BE2C (cell line): ENCODE measurements at places on chromosomes 5 and 9.

DNA sequence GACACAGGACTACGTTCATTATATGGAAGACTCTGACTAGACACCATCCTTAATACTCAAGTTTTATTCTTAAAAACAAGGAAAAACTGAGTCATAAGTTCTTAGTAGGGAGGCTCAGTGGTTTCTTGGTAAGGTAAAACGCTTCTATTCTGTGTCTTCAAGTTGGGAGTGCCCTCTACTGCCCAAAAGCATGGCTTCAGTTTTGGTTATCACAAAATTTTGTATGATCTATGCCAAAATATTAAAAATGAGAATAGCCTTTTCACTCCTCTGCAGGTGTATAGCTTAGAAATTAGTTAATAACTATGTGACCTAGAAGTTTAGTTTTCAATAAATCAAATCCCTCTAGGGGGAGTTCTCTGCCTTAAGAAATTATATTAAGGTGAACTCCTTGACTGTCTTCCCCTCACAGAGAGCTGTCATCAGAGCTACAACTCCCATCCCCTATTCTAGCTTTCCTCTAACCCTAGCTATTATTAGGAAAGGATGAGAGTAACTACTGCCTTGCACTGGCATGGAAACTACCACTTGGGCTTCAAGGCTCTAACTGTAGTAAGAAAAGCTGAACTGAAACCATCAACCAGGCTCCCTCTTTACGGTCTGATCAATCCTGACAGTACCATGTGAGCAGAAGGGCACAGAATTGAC is 189.7 kb downstream of the GNAQ start:
- DNase-seq, result no peak

- no peak for DNase-seq
These were observed 660.3 kb downstream of the TLR4 start for GRCh38 chr9:118364266-118365106.

DNA sequence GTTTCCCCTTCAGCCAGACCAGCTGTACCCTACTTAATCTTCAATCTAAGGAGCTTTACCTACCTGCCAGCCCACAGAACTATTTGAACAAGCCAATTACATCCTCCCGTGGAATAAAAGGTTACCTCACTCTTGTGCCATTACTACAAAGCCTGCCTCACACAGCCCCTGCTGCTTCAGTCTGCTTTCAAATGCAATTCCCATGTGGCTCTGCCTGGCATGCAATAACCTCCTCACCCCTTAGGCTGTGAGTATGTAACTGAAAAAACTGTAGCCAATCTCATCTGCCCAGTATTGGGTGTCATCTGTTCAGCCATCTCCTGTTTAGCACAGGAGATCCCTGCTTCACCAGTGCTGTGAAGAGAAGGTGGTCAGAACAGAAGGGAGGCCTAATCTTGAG is 6.1 kb upstream of the GCNT1 start:
- no peak for DNase-seq

DNA sequence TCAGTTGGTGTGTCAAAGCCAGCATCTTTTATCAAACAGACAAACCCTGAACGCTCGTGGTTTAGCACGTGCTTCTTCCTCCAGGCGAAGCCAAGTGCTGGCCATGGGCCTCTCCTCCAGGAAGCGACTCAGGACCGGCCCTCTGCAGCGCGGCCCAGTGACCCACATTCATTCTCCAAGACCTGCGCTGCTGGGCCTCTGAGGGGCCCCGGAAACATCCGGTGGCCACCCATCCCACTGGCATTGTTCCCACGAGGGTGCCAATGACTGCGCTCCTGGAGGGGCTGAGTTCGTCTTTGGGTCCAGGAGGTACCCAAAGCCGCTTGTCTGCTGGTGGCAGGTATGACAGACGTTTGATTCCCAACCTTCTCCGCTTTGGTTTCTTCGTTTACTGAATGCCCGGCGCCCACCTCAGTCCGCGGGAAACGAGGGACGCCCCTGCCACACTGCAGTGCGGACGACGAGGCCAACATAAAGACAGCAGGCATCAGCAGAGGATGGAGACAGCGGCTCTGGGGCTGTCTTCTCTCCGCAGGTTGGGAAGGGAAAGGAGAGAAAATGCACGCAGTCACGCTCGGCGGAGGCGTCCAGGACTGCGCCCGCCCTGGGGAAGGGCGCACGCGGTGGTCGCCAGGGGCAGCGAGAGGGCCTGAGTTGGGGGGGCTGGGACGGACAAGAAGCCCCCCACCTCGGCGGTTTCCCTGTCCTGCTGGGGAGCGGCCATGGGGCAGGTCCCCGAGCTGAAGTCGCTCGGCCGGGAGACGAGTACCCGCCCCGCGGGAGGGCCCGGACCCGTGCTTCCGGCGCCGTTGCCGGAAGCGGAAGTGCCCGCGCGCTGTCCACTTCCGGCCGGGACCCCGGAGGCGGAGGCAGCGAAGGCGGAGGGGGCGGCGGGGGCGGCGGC is at the start of gene EXOC3:
Gene EXOC3 (plus strand): TSS at position 842 of the 904 bp plus-strand sequence. CDS start 3,030 bp downstream, outside the sequence.
- DNase-seq, result peak; percentile 88

GRCh38 chr5:14483504-14484157 is 98.0 kb upstream of the OTULINL start:
- DNase-seq, result no peak

DNA sequence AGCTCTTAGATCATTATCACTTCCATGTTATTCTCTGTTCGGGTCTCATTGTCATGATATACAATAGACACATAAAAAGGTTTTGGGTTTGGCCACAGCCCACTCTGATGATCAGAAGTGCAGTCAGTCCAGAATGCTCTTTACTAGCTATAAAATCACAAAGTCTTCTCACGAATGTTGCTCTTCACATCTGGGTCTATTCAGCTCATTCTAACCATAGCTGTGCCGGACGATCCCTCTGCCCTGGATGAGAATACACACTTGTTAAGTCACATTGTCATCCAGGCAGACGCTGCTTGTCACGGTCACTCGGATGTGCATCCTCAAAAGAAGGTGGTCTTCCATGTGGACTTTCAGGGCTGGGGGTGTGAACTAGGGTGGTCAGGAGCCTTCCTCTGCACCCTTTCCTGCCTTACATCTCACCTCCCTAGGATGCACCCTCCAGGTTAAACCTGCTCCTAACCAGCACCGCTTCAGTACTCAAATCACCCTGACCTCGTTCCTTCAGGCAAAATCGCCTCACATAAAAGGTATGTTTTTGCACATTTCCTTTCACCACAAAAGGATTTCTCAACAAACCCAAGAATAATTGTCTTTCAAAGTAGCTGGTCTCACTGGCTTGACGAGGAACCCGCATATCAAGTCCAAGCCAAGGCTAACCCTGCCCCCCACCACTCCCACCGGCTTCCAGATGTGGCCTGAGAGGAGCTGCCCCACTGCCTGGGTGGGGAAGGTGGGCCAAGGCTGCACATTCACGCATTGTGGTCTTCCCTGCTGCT is 21.9 kb downstream of the ANKH start:
- DNase-seq, result no peak

DNA sequence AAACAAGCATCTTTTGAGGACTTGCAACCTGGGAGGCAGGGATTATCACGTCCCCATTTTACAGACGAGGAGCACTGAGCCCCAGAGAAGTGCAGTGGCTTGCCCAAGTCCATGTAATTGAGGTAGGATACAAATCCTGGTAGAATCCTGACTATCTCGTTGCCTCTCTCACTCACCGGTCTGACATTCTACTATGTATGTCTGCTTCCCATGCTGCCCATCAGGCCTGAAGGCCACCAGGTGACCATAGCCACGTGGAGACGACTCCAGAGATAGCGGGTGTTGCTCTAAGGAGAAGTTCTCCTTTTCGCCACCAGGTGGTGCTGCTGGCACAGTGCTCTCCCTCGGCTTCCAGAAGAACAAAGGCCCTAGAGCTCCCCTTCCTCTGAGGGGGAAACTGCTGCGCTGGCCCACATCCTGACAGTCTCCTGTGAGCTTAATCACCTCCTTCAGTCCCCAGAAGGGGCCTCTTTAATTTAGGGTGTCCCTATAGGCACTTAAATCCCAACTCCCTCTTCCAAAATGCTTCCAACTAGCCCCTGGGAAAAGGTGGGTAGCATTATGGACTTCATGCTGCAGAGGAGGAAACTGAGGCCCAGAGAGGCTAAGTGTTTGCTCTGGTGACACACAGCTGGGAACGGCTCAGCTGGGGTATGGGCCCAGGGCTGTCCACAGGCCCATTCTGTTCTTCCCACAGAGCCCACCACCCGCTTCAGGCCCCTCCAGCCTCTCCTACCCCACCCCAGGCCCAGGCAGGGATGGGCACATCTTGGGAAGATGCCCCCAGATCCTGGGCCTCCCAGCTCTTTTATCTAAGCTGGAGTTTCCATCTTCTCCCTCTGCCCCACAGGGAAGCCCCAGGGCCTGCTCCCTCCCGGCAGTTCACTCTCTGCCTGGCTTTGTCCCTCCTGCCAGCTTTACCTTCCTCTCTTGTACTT is 6.4 kb downstream of the SLC34A1 start:
- DNase-seq, result peak; percentile 87

DNA sequence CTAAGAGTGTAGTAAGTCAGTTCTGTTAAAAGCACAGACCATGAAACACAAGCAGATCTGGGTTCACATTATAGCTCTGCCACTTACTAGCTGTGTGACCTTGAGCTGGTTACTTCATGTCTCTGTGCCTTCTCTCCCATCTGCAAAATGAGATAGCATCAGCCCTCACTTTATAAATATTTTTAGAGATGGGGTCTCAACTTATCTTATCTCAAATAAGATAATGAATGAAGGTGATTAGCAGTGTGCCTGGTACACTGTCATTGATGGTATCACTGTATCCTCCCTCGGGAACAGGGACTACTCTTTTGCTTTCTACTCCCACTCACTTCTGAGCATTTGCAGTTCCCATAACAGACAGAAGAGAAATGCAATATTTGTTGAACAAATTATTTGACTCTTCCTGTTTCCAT is 52.4 kb downstream of the GALNT10 start:
- no peak for DNase-seq

GRCh38 chr9:125446561-125447094 is 185.0 kb downstream of the GAPVD1 start:
- DNase-seq, result peak; percentile 57

DNA sequence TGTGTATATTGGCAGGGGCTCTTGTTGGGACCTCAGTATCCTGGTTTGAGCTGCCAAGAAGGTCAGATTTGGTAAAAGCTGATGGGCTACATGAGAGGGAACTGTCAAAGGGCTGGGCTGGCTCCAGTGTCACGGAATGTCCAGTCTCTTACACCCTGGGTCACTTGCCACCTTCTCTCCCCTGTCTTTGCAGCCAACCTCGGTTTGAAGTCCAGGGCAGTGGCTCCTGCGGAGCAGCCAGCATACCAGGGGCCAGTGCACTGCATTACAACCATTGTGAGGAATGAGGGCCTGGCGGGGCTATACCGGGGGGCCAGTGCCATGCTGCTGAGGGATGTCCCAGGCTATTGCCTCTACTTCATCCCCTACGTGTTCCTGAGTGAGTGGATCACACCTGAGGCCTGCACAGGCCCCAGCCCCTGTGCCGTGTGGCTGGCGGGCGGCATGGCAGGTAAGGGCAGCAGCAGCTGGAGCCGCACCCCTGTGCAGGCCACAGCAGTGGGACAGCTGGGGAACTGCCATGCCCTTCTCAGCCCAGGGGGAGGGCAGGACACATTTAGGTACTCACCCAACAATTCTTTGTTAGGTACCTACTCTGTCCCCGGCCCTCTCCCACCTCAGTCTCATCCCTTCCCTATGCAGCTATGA is 24.2 kb downstream of the IL9 start:
- no peak for DNase-seq

DNA sequence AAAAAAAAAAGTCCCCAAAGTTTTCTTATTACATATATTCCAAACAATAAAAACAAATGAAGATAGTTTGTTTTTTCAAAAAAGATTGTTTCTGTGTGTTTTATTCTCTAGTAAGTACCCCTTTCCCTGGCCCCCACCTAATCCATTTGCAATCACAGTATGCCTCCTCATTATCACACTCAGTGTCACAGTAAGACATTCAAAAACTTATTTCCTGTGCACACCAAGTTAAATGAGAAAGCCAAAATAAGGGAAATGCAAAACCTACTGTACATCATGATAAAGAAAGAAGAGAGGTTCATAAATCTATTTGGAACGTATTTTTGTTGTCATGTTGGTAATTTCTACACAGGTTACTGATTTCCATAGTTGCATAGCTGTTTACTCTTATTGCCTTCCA is 62.3 kb downstream of the ST8SIA4 start:
- DNase-seq, result no peak

DNA sequence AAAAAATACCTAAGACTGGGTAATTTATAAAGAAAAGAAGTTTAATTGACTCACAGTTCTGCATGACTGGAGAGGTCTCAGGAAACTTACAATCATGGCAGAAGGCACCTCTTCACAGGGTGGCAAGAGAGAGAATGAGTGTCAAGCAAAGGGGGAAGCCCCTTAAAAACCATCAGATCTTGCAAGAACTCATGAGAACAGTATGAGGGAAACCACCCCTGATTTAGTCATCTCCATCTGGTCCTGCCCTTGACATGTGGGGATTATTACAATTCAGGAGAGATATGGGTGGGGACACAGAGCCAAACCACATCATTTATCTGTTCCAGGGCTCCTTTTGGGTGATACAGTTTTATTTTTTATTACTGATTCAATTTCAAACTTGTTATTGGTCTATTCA is 23.2 kb upstream of the ADAMTS16 start:
- DNase-seq, result no peak

- DNase-seq, result peak; percentile 30
These were observed 128.6 kb downstream of the PJA2 start for GRCh38 chr5:109281136-109281690.

GRCh38 chr5:33894566-33894965 is 2.8 kb upstream of the ADAMTS12 start:
- DNase-seq, result no peak

DNA sequence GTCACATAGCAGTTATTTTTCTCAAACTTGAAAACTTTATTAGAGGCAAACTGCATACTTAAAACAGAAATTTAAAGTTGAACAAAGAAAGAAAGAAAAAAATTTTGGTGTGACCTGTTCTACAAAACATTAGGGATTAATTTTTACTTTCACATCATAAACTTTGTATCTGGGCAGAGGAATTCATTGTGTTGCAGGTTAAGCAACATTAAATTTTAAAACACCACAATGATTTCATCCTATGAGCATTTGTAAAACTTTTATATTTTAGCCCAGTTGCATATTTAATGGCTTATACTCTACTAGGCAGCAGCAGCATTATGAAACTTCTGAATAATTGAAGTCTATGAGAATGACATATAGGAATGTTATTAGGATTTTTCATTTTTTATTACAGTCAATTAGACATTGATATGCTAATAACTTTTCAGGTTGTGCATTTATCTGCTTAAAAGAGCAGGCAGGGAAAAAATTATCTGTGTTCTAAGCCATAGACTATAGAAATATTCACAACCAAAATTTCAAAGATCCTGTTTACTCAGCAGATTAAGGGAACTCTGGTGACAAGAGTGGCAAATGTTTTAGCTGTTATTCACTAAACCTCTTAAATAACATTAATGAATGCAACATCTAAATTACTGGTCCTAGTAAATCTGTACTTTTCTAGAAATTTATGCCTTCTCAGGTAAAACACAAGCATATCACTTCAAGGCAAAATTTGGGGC is 1088.5 kb upstream of the CDH6 start:
- no peak for DNase-seq

GRCh38 chr9:87383344-87384150 is 114.1 kb upstream of the DAPK1 start:
- no peak for DNase-seq
